NCI-H187 (cell line): ENCODE measurements at places on chromosomes 3 and 15.
A peak's percentile ranks its signal among the peaks of the same experiment; 100 is the strongest.

GRCh38 chr3:30586806-30587486 is 19.5 kb upstream of the TGFBR2 start:
- no peak for DNase-seq

DNA sequence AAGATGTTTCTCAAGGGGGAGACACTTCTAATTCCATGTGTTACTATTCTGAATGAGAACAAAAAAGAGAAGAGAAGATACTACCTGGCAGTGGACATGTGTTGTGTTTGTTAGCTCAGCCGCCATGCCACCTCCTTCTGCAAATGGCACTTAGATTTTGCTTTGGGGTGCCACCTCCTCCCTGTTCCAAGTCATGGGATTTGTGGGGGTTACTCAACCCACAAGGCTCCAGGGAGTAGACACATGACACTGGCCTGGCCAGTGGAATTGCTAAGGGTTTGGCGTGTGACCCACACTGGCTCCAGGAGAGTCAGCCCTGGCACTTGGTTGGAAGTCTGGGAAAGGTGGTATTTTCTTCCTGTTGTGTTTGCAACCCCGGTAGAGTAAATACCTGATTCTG is 129.1 kb downstream of the ZNF621 start:
- DNase-seq: no peak

DNA sequence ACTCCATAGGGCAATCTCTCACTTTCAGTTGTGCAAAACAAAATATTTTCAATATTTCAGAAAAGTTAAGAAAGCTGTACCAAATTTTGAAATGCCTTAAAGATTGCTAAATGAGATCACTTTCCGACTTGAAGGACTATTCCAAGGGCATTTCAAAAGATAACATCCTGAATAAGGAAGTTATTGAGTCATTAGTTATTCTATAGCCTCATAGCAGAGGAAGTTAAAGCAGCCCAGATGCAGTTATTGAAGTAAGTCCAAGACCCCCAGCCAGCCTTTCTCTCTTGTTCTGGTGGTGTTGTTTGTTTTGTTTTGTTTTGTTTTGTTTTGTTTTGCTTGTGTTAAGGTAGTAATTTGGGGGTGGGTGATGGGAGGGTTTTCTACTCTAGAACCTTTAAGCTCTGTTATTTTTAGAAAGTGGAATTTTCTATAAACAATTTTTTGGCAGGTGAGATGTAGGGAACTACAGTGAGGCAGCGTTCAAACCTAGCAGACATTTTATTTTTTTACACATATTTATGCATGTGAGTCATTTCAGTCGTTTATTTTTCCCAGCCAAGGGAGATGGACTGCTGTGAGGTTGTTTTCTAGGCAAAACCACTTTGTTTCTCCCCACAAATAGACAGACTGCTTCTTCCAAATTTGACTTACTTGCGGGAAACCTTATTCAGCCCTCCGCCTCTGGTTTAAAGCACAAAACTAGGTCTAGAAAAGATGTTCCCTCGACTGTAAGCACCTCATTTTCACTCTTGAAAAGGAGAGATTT is 216.3 kb upstream of the ARPP21 start:
- no peak for DNase-seq

- DNase-seq: no peak
Measured at GRCh38 chr15:100740138-100740537, 137.7 kb downstream of the ASB7 start.

DNA sequence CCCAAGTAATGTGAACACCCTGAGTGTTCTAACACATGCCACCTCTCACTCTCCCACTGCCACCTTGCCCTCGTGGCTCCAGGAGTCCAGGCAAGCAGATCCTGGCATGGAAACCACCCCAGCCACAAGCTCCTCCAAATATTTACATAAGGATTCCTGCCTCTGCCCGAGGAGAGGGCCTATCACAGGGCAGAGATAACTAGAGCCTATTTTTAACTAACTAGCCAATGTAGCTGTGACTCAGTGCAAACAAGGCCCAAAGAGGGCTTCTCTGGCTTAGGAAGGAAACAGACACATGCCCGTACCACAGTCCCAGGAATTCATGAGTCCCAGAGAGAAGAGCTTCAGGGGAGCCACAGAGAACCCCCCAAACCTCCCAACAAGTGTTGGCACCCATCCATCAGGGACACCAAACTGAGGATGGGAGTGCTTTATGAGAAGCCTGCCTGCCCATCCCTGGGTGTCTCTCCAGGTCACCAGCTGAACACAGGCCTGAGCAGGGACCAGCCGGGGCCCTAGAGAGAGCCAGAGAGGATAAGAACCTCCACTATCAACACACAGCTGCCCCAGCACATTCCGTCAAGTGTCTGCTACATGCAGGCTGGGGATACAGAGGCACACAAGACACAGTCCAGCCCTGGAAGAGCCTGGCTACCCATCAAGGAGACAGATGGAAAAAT is 9.2 kb downstream of the FYCO1 start:
- DNase-seq: no peak

- DNase-seq: no peak
Measured at GRCh38 chr3:187261541-187261969, 30.0 kb downstream of the MASP1 start.

DNA sequence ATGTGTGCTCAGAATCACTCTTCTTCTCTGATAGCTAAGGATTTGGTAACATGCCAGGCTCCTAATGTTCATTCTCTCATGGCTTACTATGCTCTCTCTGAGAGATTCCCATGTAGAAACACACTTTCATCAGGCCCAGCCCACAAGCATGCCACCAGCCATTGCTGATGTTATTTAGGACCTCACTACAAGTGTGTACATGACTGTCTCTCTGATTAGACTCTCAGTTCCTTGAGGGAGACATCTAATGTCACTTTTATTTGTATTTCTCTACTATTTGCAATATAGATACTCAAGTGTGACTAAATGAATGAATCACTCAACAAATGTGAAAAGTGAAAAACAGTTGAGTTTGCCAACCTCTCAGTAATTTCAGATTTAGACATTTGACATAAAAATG is 84.3 kb upstream of the ARL6 start:
- no peak for DNase-seq

GRCh38 chr15:80828796-80829195 is 49.6 kb downstream of the CEMIP start:
- no peak for DNase-seq

- no peak for DNase-seq
Measured at GRCh38 chr15:38665586-38666305, 101.1 kb upstream of the RASGRP1 start.

GRCh38 chr3:64530434-64531049 is 157.3 kb downstream of the ADAMTS9 start:
- DNase-seq: peak; percentile 9

- DNase-seq: no peak
Measured at GRCh38 chr15:69805248-69805953, 292.3 kb downstream of the TLE3 start.

DNA sequence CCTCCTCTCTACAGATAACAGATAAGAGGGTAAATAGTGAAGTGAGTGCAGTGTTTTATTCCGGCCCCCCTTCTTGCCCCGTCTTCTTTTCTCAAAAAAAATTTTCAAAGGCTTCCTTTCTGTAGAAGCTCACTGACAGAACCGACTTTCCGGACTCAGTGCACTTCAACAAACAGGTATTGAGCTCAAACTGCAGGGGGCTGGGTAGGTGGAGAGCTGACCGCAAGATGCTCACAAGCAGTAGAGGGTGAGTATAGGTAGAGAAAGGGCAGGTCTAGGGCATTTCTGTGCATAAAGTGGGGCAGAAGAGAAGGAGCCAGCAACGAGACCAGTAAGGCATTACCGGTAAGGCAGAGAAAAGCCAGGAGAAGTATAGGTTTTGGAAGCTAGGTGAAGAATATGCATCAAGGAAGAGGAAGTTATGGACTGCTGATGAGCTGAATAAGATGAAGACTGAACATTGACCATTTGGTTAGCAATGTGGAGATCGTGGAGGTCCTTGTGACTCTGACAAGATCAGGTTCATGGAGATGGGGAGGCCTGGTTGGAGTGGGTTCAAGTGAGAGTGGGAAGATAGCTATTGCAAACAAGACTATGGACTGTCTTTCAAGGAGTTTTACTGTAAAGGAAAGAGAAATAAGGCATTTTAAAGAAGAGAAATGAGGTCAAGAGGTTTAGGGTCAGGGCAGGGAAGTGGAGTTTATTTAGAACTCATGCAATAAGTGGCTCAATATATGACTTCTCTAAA is 97.4 kb downstream of the ST6GAL1 start:
- no peak for DNase-seq

DNA sequence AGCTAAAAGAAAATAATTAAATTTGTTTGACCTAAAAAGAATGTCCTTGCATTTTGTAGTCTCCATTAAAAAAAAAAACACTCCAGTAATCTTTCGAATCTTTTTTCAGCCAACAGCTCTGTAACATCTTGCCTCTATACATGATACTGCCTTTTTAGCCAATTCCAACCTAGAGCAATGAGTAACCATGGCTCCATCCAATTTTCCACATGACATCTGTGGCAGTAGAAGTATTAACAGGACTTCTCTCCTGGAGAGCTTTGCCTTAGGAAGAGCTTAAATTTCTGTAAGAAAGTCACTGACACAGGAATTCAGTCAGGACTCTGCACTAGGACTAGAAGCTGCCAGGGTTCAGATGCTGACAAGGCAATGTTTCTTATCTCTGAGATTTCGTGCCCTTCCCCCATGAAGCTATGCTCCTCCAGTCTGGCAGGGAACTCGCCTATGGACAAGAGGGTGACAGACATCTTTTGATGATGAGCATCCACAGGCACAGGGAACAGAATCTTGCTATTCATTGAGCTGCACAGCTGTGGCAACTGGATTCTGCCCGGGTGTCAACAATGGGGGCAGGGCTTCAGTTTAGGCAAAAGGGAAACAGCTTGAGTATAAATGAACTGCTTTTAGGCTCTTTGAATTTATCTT is 81.8 kb downstream of the ALCAM start:
- no peak for DNase-seq

GRCh38 chr3:194748225-194748624 is 62.5 kb downstream of the FAM43A start:
- DNase-seq: no peak

DNA sequence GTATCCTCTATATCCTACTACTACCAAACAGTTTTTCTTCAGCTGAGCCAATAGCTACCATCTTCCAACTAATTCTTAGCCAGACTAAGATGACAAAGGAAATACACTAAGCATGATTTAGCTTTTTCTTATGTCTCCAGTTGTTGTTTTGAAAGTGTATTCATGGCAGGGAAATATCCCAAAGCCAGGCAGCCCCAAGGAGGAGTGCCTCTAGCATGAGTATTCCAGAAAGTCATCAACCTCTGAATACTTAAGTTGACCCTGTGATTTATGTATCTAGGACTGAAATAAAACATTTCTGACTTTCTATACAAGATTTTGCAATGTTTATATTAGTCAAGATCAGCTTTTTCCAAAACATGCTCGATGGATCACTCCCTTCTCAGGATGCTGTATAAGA is 449.1 kb downstream of the IL5RA start:
- DNase-seq: no peak

- DNase-seq: no peak
Measured at GRCh38 chr15:65339416-65339815, 34.9 kb downstream of the RNU5B-1 start.

GRCh38 chr3:195019335-195019734 is 251.6 kb downstream of the XXYLT1 start:
- DNase-seq: no peak

DNA sequence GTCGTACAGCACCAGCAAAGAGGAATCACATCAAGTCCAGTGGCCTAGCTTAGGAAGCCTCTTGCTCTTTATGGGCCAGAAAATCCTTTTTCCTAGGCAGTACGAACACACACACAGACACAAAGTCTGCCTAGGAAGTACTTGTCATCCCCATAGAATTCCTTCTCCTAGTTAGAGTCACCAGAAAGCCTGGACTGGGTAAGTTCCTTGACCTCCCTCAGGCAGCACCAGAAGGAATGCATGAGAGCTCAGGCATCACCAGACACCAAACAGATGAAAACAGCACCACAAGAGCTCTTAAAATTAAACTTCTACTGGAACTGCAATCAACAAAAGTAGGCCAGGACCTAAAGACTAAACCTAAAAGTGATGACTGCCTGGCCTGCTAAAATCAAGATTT is 192.9 kb upstream of the CCDC54 start:
- DNase-seq: no peak

DNA sequence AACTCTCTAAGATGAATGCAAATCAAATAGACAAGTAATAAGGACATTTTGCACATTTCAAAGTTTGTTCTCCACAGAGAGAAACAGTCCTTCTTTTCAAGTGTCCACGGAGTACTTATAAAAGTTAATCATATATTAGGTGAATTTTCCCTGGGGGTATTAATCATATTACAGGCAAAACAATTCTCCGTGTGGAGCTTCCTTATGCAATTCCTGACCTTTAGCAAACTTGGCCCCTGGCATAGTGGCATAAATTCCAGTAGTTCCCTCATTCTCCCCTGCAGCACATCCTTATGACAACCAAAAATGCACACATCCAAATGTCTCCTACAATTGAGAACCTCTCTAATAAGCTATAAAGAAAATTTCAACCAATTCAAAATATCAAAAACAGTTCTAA is 34.4 kb downstream of the FSIP1 start:
- no peak for DNase-seq

DNA sequence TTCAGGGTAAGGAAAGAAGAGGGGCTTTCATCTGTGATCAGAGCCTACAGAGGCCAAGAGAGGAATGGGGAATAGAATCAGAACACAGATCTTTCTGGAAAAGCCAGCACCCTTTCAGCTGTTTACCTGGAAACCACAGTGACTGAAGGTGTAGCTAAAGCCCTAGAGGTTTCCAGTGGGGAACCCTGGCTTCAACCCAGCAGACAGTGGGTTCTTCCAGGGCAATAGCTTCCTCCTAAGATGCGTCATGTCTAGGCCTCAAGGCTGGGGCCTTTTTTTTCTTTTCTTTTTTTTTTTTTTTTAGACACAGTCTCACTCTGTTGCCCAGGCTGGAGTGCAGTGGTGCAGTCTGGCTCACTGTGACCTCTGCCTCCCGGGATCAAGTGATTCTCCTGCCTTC is 3.1 kb upstream of the CPNE9 start:
- DNase-seq: no peak

- no peak for DNase-seq
Measured at GRCh38 chr3:43624619-43625305, 3.0 kb upstream of the ANO10 start.

DNA sequence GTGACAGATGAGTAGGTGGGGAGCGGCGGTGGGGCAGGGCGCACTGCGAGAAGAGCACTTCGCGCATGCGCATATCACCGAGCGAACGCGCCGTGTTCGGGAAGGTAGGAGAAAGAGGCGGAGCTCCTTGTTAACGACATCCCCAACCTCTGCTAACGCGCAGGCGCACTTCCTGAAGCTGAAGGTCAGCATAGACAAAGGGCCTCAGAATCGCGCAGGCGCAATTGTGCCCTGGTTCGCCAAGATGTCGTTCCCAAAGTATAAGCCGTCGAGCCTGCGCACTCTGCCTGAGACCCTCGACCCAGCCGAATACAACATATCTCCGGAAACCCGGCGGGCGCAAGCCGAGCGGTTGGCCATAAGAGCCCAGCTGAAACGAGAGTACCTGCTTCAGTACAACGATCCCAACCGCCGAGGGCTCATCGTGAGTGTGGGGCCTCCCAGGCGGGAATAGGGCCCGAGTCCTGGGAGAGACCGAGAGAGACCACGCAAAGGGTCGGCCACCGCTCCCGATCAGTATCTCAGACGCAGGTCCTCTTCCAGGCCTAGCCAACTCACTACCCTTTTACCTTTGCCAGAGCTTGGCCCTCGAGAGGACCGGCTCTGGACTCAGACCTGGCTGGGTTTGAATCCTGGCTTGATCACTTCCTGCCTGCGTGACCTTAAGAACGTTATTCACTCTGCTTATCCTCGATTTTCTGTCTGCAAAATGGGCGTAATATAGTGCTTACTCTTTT is at the start of gene NDUFB4:
TSS of gene NDUFB4 (plus strand) at position 221 of the 737 bp plus-strand sequence. CDS start at position 245, 24 bp downstream.
- DNase-seq: peak; percentile 93
